A549 (cell line): ENCODE measurements at places on chromosomes 16 and 17.

- no peak for DNase-seq
Observed at GRCh38 chr17:2796164-2797125, at the start of gene RAP1GAP2. Gene RAP1GAP2, plus strand, starts transcription at chr17:2796438. Its CDS starts 90 bp downstream, at chr17:2796528.

DNA sequence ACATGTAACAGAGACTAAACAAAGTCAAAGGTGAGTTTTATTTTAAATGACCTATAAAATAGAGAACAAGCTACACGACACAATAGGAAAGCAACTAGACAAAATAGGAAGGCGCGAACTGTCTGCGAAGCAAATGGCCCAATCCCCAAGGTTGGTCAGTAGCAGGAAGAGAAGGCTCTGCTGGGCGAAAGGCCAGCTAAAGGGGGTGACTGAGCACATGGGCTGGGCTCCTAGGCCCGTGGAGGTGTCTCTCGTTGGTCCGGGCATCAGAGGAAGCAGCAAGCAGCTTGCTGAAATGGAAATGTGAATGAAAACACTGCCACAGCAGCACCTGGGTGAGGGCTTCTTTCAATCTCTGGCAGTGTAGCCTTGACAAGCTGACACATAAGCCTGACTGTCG is 129.4 kb downstream of the ZNF778 start:
- DNase-seq = no peak

DNA sequence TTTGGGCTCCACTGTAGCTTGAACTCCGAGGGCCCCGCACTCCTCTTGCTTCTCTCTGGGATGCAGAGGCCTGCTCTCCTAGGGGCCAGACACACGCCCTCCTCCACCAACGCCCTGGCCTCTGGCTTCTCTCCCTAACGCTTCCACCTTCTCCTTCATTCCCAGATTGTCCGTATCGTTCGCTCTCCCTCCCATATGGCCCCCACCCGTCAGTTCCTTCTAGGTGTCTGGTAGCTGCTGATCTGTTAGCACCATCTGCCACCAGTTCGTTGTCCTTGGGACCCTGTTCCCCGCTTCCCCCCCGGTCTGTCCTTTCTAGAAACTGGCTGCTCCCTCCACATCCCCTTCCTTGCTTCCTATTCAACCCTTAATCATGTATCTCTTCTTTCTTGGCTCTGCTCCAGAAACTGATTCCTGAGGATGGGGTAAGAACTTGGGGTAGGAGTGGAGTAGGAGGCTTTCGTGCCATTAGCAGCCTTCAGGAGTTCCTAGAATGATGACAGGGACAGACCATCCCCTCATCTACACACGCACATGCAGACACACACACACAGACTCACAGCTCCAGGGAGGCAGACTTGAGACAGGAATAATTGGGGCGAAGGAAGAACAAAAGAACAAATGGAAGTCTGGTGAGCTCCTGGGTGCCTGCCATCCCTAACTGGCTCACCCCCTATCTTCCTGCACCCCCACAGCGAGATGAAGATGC is 4.3 kb downstream of the ATP1B2 start:
- DNase-seq = no peak

DNA sequence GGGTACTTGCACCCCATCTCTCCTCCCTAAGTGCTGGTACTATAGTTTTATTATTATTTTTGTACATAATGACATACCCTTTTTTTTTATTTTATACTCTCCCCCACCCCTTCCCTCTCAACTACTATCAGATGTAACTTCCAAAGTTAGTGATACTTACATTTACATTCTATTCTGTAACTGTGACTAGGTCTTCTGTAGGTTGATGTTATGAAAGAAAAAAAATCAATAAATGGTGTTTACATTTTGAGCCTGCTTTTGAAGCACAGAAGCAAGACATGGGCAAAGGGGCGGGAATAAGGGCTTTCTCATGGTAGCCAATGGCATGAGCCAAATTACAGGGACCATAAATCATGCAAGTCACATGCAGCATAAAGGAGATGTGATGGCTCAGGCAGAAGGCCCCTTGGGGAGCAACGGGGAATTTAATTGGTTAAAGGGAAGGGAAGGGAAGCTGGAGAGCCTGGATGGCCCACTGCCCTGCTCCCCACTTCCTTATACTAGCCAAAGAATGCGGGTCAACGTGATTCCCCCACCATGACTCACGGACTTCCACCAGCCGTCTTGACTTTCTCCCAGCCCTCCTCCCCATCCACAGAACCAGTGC is 2.4 kb upstream of the ACSF2 start:
- DNase-seq = no peak
